Germinal center (tissue), 1 donor: ENCODE measurements at places on chromosomes 11 and 22.

DNA sequence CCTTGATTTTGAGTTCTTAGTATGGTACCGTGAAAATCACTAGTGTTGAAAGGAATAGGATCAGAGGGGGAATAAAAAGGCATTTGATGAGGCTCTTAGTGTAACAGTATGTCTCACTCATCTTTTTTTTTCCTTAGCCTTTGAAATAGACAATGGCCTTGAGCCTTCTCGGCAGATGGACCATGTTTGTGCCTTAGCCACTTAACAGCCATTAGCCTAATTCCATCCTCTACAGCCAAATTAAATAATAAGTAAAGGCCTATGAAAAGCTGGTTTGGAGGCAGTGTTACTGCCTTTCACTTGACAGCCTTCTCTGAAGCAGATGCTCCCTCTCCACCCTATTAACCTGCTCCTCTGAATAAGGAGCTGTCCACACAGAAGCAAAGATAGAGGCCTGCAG is 580.7 kb downstream of the NTM start:
- no peak for DNase-seq

- no peak for DNase-seq
Measured at GRCh38 chr22:48943567-48944432, 883.9 kb downstream of the BRD1 start.

DNA sequence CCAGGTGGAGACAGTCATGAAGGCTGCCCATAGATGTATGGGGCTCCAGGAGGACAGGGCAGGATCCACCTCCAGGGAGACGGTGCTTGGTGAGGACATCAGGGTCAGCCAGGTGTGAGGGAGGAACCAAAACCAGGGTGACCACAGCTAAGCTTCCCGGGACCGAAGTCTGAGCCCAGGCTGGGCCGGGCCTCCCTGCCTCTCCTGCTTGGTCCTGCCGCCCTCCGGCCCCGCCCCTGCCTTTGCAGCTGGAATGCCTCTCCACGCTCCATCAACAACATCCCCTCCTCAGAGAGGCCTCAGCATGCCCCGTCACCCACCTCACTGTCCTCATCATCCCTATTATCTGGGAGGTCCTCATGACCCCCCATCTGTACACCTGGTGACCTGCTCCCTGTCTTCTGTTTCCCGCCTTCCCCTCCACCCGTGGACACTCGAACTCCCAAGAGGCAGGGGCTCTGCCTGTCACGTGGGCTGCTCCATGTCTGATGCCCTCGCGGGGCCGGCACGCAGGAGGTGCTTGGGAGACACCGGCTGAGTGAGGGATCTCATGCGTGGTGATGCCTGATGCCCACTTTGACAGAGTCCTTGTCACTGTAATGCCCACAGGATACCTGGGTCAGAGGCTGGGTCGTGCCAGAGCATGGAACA is 59.4 kb downstream of the RTL6 start:
- no peak for DNase-seq

GRCh38 chr22:17907748-17908051 is 116.7 kb downstream of the MICAL3 start:
- no peak for DNase-seq

DNA sequence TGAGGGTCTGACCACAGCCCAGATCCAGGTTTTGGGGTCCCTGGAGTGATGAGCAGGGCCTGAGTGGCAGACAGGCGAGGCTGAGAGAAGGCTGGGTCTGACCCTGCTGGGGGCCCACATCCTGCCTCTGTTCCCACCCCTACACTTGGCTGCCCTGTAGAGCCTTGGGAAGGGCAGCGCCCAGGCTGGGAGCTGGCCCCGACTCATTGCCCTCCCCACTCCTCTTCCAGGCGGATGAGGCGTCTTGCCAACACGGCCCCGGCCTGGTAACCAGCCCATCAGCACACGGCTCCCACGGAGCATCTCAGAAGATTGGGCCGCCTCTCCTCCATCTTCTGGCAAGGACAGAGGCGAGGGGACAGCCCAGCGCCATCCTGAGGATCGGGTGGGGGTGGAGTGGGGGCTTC is 4.9 kb downstream of the DERL3 start:
- DNase-seq, result no peak
